ENCODE measurements at places on chromosomes 16 and 17.

DNA sequence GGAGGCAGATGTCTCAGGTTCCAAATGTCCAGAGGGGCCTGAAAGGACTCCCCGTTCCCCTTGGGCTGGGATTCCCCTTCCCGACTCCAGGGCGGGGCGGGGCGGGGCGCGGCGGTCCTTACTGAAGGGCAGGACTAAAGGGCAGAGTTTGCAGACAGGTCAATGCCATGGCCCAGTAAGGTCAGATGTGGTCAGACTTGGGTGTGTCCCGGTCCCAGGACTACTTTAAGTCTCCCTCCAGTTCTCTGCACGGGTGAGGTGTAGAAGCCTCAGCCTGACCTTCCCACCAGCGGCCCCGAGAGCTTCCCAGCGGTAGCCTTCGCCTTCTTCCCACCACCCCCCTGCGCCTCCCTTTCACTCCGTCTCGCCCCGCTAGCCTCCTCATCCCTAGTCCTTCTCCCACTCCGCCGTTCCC, 532 bp downstream of the KDM6B start:
- peak; percentile 44 for DNase-seq

DNA sequence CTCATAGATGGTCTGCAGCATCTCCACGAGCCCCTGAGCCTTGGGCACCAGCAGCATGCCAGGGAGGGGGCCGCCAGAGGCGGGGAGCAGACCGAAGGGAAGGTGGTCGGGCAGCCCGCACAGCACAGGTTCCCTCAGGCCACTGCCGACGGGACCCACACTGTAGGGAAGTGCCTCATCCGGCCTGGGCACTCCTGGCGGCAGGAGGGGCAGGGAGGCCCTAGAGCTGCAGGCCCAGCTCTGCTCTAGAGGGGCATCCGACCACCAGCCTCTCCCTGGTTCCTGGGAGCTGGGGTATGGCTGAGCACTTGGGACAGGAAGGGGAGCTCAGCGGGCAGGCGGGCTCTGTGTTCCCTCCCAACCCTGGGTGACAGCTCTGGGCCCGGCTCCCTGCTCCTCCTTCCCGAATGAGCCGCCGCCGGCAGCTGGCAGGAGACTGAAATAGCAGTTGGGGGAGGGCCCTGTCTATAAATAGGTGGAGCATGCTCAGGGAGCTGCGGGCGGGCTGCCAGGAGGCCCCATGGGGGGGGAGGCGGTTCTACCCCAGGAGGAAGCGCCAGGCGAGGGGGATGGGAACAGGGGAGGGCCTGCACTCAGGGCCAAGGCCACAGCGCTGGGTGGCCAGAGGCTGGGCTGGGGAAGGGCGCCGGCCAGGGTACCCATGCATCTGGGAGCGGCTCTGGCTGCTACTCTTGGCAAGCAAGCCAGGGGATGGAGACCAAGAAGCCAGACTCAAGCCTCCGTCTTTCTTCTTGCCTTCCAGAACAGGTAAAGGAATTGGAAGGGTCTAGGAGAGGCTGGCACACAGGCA, 12.4 kb downstream of the HDAC5 start:
- peak; percentile 37 for DNase-seq

- peak; percentile 24 for DNase-seq
These were observed 702 bp downstream of the NUDT21 start for GRCh38 chr16:56450275-56450985.

DNA sequence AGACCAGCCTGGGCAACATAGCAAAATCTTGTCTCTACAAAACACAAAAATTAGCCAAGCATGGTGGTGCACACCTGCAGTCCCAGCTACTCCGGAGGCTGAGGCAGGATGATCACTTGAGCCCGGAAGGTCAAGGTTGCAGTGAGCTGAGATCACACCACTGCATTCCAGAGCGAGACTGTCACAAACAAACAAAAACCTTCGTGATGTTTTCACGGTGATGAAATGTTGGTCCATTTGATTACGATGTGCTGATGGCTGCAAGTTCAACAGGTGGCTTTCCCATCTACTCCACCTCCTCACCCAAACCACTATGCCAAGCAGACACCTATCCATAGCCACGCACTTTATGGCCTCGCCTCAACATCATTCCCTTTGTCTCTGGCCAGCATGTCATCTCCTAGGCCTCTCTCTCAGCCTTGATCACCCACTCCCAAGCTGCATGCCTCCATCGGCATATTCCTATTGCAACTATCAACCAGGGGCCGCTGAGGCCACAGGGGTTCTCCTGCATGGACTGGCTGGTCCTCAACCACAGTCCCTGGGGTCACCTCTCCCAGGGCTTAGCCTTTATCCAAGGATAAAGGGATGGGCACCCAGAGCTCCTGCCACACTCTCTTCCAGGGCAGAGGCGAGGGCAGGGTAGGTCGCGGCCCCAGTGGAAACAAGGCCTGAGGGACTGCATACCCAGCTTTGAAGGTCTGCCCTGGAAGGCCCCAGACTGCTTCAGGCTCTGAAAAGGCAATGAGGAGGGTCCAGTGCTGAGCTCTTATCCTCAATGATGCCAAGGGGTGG, 17.1 kb upstream of the ALOX15B start:
- no peak for DNase-seq

DNA sequence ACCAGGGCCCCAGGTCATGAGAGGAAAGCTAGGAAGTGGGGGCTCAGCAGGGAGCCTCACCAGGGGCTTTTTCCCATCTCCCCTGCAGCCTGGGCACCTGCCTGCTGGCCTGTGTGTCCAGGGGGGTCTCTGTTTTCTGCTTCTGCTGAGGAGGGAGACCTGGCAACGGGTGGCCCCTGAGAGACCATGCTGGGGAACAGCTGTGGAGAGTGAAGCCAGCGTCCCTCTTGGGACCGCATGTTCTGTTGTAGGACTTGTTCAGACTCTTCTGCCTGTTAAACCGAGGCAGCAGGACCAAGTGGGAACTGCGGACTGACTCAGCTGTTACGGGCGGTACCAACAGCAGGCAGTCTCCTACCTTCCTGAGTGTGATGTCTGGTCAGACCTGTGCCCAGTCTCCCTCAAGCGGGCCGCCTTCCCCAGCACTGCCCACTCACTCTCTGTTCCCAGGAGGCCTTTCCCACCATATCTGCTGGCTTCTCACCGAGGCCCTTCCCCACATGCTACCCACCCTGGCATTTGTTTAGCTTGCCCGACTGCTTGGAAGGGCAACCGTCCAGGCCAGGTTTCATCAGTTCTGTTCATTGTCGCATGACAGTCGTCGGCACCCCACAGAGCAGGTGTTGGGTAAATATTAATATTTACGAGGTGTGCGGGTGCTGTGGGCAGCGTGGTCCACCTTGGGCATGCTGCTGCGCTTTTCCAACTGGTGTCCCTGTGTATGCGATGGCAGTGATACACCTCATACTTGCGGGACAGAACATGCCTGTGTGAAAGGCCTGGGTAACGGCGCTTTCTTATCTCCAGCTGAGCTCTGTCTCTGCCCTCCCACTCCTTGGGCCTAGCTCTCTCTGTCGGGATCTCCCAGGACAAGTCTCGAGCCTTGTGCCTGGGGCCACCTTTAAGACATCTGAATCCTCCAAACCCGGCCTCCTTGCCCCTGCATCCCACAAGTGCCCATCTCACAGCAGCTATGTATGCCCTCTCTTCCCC, 69.4 kb downstream of the MPRIP start:
- no peak for DNase-seq

DNA sequence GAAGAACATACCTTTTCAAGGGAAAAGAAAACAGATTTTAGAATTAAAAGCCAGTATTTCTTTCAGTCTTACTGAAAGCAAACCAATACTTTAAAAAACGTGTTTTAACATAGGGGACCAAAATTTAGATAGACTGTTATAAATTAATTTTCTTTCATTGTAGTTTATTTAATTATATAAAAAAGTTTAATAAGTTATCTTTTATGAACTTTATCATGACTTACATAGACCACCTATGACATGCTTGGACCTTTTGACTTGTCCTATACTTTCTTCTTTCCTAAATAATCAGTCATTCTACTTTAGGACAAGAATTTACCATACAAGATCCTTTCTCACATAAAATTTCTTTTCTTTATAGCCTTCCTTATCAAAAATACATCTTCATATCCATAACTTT, 102.0 kb upstream of the HAS3 start:
- DNase-seq = no peak

DNA sequence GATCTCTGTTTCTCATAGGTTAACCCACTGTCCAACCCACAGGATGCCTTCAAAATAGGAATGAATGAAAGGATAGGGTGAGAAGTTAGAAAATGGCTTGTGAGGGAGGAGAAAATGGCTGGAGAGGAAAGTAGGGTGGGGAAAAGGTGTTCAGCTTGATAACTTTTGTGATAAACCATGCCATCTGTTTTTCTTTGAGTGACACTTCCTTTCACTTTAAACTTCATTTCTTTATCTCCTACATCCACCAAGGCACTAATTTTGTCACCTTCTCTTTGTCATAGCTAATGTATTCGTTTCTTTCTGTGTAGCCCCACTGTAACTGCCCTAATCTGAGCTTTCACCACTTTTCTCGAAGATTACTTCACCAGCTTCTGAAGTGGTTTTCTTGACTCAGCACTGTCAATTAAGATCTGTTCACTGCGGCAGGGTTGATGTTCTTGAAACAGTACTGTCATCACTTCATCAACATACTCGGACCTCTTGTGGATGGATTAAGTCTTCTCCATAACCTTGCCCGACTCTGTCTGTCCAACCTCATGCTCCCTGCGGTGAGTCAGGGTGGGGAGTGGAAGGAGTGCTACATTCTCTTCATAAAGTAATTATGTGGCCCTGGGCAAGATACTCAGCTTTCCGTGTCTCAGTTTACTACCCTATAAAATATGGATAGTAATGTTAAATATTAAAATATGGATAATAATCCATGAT, 5.5 kb upstream of the KRT10 start:
- no peak for DNase-seq

GRCh38 chr17:59764292-59764741, 56.9 kb downstream of the VMP1 start:
- no peak for DNase-seq

DNA sequence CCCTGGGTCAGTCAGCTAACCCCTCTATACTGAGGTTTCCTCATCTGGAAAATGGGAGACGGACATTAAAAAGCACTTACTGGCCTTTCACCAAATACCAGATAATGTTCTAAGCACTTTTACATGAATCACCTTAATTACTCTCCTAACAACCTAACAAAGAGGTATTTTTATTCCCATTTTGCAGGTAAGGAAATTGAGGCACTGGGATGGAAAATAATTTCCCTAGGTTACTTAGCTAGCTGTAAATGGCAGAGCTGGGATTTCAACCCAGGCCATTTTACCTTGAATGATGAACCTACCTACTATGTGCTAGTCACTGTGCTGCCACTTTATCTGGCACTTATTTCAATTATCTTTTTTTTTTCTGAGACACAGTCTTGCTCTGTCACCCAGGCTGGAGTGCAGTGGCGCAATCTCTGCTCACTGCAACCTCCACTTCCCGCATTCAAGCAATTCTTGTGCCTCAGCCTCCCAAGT, 3.7 kb downstream of the KIF22 start:
- no peak for DNase-seq

- no peak for DNase-seq
These were observed 66.1 kb upstream of the SMURF2 start for GRCh38 chr17:64728041-64728695.

DNA sequence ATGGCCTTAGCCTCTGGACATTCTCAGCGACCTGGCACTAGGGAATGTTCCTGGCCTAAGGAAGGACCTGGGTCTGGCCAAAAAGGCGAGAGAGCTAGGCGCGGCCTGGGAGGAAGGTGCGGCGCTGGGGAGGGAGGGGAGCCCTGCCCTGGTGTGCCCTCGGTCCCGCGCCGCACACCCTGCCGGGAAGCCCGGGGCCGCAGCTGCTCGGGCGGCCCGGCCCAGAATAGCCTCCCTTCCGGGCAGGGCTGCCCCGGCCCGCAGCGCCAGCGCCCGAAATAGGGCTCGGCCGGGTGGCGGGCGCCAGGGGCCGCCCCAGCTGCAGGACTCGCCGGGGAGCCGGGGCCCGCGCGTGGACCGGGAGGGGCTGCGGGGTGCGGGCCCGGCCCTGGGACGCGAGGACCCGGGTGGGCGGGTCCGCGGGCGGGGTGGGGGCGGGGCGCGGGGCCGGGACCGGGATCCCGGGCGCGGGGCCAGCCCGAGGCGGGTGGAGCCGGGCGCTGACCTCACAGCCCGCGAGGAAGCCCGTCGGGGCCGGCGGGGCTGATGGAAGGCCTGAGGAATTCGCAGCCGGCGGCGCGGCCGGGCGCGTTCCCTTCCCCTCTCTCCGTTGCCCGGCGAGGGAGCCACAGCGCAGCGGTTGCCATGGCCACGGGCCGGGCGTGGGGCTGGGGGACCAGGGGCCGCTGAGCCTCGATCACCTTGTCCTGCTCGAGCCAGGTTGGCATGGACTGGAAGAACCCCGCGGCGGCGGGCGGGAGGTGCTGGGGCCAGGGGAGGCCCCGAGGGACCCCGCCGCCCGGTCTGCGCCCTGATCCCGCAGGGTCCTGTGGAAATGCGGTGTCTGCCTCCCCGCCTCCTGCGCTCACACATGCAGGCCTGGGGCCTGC, 18.1 kb downstream of the SOCS3 start:
- DNase-seq = no peak

DNA sequence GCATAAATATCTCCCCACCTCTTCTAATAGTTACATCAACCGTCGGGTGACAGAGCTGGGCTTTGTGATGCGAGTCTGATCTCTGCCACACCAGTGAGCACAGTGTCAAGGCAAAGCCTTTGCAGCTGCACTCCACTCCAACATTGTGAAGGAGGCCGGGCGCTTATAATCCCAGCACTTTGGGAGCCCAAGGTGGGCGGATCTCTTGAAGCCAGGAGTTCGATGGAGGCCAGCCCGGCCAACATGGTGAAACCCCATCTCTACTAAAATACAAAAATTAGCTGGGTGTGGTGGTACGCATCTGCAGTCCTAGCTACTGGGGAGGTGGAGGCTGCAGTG, 18.9 kb downstream of the CYB5D2 start:
- DNase-seq = no peak

DNA sequence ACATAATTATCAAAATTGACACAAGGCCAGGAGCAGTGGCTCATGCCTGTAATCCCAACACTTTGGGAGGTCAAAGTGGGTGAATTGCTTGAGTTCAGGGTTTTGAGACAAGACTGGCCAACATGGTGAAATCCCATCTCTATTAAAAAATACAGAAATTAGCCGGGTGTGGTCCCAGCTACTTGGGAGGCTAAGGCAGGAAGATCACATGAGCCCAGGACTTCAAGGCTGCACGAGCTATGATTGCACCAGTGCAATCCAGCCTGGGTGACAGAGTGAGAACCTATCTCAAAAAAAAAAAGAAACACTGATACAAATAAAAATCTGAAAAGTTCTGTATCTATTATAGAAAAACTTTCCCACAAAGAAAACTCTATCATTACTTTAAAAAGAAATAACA, 15.5 kb downstream of the MYH10 start:
- no peak for DNase-seq
